ENCODE measurements at places on chromosomes 2 and 18. TPM values are rescaled to one million over a fixed set of nuclear protein-coding genes. Genes with fewer than 3 reads are reported as not detected.

PJVK gene
- 3.4 TPM for total RNA-seq

- DNase-seq = no peak
Measured at GRCh38 chr2:118123561-118124232, 35.4 kb downstream of the INSIG2 start.

UGT1A3 gene
- 3.1 TPM for total RNA-seq

ST8SIA3 gene
- total RNA-seq = not detected

DCC gene
- not detected for total RNA-seq

DNA sequence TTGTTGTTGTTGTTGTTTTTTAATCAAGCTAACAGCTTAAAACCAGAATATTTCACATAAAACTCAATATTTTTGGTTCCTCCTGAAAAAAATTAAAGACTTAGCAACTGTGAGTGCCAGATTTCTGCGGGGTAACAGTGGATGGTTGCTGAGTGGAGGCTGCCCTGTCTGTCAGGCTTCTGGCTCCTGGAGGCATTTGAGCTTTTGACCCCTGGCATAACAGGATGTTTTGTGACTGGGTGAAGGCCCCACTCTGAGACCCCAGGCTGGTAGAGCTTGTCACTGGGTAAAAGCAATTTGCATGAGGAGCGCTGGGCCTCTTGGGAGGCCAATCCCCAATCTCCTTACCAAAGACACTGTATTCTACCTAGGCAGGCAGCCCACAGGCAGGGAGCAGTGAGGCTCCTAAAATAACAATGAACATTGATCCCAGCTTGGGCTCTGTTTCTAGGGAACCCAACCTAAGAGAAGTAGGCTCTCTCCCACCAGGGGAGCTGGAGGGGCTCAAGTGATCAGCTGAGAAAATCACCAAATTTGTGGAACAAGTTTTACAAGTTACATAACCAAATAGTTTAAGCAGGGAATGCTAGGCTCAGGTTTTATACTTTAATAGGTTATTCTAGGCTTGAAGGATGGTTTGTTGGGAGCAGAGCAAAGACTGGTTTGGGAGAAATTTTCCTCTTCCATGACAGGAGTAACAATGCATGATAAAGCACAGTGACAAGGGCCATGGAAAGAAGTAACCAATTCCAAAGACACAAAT lies 5.9 kb upstream of the SPRED2 start:
- DNase-seq = no peak

DNA sequence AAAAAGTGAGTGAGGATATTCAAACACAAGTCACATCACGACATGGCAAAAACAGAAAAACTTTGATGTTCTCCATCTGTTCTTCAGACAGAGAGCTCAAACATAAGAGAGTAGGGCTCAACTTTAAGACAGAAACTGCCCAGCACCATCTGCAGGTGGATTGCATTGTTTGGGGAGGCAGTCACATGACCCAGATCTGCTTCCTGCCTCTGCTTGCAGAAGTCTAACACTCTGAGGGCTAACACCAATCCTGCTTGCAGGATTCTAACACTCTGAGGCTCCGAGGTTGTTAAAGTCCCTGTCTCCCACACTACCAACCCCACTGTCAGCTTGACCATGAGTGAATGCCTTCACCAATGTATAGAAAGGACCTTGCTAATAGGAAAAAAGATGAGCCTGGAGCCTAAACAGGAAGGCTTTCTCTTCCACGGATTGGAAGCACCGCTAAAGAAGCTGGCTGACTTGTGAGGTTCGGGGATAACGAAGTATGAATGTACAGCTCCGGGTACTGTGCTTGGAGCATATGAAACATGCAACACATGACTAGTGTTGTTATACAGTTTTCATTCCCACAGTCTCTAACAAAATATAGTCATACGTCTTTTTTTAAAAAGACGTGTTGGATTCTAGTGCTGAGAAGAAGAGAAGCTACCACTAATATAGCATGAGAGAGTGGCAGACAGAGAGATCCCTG lies 176.6 kb upstream of the CREB1 start:
- DNase-seq = no peak

- DNase-seq = no peak
Measured at GRCh38 chr18:32095192-32095899, 3.7 kb downstream of the RNF138 start.

CACNB4 gene
- total RNA-seq = 7.2 TPM

MBD5 gene
- 23.8 TPM for total RNA-seq

DYNAP gene
- 25.1 TPM for total RNA-seq

GRCh38 chr2:50859110-50859509 lies 172.8 kb downstream of the NRXN1 start:
- no peak for DNase-seq

LRATD1 gene
- total RNA-seq = 41.8 TPM

DNA sequence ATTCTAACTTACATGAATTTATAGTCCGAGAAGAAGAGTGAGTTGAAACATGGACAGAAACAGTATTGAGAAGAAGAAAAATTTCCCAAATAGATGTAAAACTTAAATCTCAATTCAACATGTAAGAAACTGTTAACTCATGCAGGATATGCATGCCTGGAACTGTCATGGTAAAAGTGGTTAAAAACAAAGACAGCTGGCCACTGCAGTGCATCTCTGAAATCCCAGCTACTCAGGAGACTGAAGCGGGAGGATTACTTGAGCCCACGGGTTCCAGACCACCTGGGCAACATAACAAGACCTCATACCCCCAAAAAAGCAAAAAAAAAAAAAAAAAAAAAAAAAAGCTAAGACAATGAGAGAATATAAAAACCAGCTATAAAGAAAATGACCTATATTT lies 93.0 kb upstream of the TTC27 start:
- DNase-seq = no peak

RAB6C gene
- not detected for total RNA-seq

- DNase-seq = no peak
Measured at GRCh38 chr2:171347591-171348032, 86.2 kb downstream of the METTL8 start.

GRCh38 chr2:1339388-1340140 lies 73.7 kb upstream of the TPO start:
- no peak for DNase-seq

- no peak for DNase-seq
Measured at GRCh38 chr2:24702800-24703199, 90.4 kb downstream of the PTRHD1 start.

DNA sequence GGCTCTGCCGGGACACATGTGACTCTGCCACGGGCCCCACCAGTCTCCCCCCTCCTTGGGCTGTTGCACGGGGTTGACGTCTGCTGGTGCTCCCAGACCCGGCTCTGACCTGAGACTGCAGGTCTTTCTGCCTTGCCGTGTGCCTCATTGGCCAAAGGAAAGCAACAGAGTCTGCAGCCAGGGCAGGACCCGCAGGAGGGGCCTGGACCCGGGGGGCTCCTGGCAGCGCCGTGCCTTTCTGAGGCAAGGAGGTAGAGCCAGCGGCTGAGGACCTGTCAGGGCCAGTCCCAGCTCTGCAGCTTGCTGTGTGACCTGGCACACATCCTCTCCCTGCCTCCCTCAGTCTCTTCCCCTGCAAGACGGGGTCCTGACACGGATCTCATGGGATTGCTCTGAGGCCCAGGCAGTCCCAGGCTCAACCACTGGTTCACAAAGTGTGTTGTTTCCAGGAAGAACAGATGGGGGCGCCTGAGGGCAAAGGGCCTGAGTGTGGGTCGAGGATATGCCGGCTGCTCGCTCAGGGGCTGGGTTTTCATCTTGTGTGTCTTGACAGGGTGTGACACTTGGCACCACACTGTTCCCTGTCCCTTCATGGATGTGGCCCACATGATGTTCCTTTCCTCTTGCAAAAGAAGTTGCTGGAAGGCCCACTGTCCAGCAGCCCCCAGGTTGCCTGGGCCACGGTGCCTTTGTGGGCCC lies 9.0 kb downstream of the CAPN10 start:
- no peak for DNase-seq

GRCh38 chr2:232999354-232999753 lies 13.7 kb downstream of the NGEF start:
- no peak for DNase-seq

- no peak for DNase-seq
Measured at GRCh38 chr2:154698296-154698720, at the start of gene KCNJ3. Gene KCNJ3 (plus strand): TSS chr2:154698695. CDS start chr2:154698776, 81 bp downstream.

DNA sequence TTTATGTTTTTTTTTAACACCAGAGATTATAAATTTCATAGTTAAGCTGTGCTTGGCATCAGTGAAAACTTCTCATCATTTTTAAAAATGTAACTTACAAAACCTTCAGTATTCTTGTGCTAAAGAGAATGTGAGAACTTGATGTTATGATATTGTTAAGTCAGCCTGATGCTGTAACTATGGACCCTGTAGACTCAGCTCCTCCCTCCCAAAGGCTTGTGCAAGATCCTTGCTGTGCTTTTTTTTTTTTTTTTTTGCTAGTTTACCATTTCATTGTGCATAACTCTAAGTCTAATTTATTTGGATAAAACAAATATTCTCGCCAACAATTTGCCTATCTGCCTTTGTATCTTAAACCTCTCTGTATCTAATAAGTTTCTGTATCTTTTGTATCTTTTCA lies 12.9 kb upstream of the TFPI start:
- DNase-seq = no peak

GRCh38 chr2:64623242-64623850 lies 30.4 kb downstream of the SERTAD2 start:
- no peak for DNase-seq

DNA sequence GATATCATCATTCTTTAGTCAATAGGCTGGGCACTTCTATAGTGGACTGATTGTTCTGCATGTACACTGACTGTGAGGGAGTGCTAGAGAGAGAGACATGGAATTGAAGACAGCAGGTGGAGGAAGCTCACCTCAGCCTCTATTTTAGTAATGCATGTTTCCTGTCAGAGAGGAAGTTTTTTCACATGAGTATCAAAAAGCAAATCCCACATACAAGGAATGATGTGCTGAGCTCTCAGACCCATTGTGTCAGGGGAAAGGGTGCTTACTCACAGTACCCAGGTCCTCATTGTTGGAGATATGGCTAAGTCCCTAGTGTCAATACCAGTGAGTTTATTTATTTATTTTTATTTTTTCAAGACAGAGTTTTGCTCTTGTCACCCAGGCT lies 9.9 kb upstream of the CDK15 start:
- no peak for DNase-seq

DNA sequence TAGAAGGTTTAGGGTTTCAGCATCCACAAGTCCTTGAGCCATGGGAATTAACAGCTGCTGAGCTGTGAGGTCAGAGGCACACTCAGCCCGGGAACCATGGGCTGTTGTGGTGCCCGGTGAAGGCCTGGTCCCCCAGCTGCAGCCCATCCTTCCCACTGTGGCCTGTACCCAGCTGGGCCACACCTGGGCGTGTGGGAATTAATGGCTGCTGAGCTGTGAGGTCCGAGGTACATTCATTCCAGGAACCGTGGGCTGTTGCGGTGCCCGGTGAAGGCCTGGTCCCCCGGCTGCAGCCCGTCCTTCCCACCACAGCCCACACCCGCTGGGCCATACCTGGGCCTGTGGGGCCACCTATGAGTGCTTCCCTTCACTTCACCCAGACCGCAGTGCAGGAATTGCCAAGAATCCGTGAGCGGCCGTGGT lies 25.2 kb downstream of the TMEM18 start:
- no peak for DNase-seq

DNA sequence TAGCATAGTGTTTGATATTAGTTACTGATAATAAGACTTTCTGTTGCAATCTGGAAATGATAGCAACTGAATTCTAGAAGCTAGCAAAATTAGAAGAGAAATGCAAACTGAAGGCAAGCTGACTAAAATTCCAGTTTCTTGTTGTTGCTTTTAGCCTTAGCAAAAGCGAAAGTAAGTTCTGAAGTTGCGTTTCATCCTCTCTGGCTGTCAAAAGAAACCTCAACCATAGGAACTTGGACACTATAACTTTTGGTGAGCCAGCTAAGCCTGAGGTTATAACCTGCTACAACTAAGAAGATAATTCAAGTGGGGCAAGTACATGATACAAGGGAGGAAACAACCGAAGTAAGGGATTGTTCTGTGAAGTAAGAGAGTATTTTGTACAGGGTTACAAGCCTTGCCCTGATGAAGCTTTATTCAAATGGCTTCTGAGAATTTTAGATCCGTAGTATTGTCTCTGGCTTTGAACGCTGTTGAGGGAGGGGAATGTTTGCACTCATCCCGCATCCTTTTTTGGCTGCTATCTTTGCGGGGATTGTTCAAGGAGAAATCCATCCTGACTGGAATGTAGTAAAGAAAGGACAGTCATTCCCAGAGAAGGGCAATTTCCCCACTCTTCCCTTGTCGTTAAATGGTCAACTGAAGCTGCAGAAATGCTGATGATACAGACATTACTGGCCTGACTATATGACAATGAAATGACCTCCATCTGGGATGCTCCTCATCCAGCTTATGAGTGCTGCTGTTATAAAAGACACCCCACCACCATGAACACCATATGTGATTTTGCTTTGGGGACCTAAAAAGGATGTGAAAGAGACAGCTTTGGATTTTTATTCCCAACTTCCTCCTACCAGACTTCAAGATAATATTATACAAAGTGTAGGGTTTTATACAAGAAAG lies 7.0 kb upstream of the TMX3 start:
- DNase-seq = no peak

DNA sequence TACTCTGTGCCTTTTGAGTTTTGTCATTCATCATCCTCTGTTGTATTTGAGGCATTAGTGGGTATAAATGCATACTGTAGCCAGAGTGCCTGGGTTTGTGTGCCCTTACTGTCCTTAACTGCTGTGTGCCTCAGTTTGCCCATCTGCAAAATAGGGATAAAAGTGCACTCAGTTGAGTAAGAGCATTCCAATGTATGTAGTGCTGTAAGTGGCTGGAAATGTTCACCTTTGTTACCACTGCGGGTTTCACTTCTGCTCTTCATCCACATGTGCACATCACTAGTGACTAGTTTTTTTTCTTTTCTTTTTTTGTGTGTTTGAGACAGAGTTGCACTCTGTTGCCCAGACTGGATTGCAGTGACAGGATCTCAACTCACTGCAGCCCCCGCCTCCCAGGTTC lies 39.9 kb downstream of the PLEKHB2 start:
- DNase-seq = no peak
